Upper lobe of left lung (tissue), 6 donors: ENCODE measurements at places on chromosomes 2 and 18. TPM values are rescaled to one million over a fixed set of nuclear protein-coding genes. Genes with fewer than 3 reads are reported as not detected.

DNA sequence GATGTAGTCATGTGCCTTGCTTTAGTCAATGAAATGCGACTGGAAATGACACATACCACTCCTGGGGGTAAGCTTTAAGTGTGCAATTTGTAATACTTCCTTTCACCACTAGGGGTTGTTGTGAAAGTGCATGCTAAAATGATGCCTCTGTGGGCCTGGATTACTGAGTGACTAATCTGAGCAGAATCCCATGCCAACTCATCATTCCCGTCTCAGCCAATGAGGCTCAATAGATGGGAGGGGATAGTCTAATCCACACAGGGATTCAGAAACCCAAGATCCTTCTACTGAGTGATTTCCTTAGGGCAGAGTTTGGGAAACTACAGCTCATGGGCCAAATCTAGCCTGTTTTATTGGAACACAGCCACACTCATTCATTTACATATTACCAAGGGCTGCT, 54.0 kb downstream of the HRH4 start:
- no peak overlapping the region for H3K4me3 ChIP-seq
- no peaks in the 10 kb centered on the region for H3K36me3 ChIP-seq
- no peak overlapping the region for H3K27ac ChIP-seq
- H3K27me3 ChIP-seq: no peaks in the 10 kb centered on the region

- H3K4me3 ChIP-seq: no peak overlapping the region
- no peaks in the 10 kb centered on the region for H3K4me1 ChIP-seq
- no peaks in the 10 kb centered on the region for H3K36me3 ChIP-seq
- no peak for DNase-seq
- H3K27me3 ChIP-seq: no peaks in the 10 kb centered on the region
Measured at GRCh38 chr2:22282916-22283315, 1102.1 kb upstream of the KLHL29 start.

DNA sequence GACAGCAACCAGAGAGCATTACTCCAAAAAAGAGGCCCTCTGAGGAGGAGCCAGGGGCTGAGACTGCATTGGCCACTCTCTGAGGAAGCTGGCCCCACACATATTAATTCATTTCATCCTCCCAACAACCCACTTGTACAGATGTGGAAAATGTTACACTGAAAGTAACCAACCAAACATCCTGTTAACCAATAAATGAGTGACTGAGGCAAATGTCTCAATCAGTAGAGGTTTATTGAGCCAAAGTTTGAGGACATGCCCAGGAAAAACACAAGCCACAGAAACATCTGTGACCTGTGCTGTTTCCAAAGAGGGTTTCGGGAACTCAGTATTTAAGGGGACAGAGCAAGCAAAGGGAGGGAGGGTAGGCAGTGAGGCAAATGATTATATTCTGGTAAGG, 53.0 kb downstream of the SKA1 start:
- H3K4me1 ChIP-seq: no peaks in the 10 kb centered on the region
- no peak overlapping the region for H3K4me3 ChIP-seq
- no peaks in the 10 kb centered on the region for H3K36me3 ChIP-seq
- H3K27me3 ChIP-seq: no peaks in the 10 kb centered on the region

- no peaks in the 10 kb centered on the region for H3K27me3 ChIP-seq
- DNase-seq: no peak
- no peak overlapping the region for H3K27ac ChIP-seq
- H3K4me3 ChIP-seq: no peak overlapping the region
Measured at GRCh38 chr2:207481924-207482323, 47.8 kb upstream of the CREB1 start.

GRCh38 chr18:79047556-79048244, 21.5 kb upstream of the ATP9B start:
- H3K4me3 ChIP-seq: no peak overlapping the region
- no peaks in the 10 kb centered on the region for H3K4me1 ChIP-seq
- H3K27me3 ChIP-seq: no peaks in the 10 kb centered on the region
- H3K27ac ChIP-seq: no peak overlapping the region
- DNase-seq: no peak

GRCh38 chr2:173388795-173389194, 34.1 kb downstream of the CDCA7 start:
- no peaks in the 10 kb centered on the region for H3K36me3 ChIP-seq
- no peak overlapping the region for H3K27ac ChIP-seq
- DNase-seq: no peak
- H3K4me3 ChIP-seq: no peak overlapping the region

GRCh38 chr18:63395503-63395902, 26.8 kb downstream of the VPS4B start:
- H3K4me3 ChIP-seq: no peak overlapping the region
- DNase-seq: no peak
- H3K27me3 ChIP-seq: no peaks in the 10 kb centered on the region

DNA sequence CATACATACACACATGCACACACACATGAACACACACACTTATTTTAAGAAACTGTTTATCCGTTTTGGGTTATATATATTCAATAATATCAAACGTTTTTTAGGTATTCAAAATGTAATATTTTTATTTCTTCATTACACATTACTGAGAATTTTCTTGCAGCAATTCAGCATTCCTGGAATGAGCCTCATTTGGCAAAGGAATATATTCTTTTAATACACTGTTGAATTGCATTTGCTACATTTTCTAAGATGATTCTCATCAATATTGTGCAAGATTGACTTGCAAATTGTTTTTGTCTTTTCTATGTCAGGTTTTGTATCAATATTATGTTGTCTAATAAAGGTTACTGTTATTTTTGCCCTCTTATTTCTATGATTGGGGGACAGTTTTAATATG, 276.1 kb upstream of the CYP26B1 start:
- no peaks in the 10 kb centered on the region for H3K36me3 ChIP-seq
- H3K27me3 ChIP-seq: no peaks in the 10 kb centered on the region
- H3K4me3 ChIP-seq: no peak overlapping the region

DNA sequence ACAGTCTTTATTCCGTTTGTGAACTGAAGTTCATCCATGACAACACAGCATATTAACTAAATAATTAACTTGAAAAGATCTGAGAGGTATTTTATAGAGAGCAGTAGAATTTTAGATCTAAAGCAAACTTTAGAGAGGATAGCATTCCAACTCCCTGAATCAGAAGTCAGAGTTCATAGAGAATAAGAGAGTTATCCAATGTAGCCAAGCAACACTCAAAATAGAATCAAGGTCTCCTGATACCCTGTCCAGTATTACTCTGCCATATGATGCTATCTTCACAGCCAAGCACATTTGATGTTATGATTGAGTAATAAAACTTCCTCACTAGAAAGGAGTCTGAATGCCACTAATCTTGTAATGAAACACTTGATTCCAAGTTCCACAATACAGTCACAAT, 55.5 kb downstream of the RIT2 start:
- H3K4me1 ChIP-seq: no peaks in the 10 kb centered on the region
- no peak overlapping the region for H3K27ac ChIP-seq
- H3K36me3 ChIP-seq: no peaks in the 10 kb centered on the region

- no peaks in the 10 kb centered on the region for H3K4me1 ChIP-seq
- DNase-seq: no peak
- H3K36me3 ChIP-seq: no peaks in the 10 kb centered on the region
- H3K4me3 ChIP-seq: no peak overlapping the region
- no peaks in the 10 kb centered on the region for H3K27me3 ChIP-seq
- no peak overlapping the region for H3K27ac ChIP-seq
Measured at GRCh38 chr18:41617647-41618046, 337.4 kb upstream of the PIK3C3 start.

- peaks cover 2% of the 10 kb centered on the region for H3K4me1 ChIP-seq
- H3K27me3 ChIP-seq: no peaks in the 10 kb centered on the region
- no peak for DNase-seq
- no peaks in the 10 kb centered on the region for H3K36me3 ChIP-seq
- H3K4me3 ChIP-seq: no peak overlapping the region
Measured at GRCh38 chr2:113234721-113235346, 43.9 kb downstream of the PAX8 start.

GRCh38 chr18:37448946-37449345, 116.7 kb downstream of the CELF4 start:
- peaks cover 15% of the 10 kb centered on the region for H3K4me1 ChIP-seq
- H3K27me3 ChIP-seq: no peaks in the 10 kb centered on the region
- DNase-seq: no peak
- H3K4me3 ChIP-seq: no peak overlapping the region
- no peak overlapping the region for H3K27ac ChIP-seq
- H3K36me3 ChIP-seq: no peaks in the 10 kb centered on the region

- no peaks in the 10 kb centered on the region for H3K27me3 ChIP-seq
- no peak overlapping the region for H3K27ac ChIP-seq
- H3K4me1 ChIP-seq: no peaks in the 10 kb centered on the region
- no peak overlapping the region for H3K4me3 ChIP-seq
Measured at GRCh38 chr18:32958746-32959145, 185.9 kb upstream of the KLHL14 start.

DNA sequence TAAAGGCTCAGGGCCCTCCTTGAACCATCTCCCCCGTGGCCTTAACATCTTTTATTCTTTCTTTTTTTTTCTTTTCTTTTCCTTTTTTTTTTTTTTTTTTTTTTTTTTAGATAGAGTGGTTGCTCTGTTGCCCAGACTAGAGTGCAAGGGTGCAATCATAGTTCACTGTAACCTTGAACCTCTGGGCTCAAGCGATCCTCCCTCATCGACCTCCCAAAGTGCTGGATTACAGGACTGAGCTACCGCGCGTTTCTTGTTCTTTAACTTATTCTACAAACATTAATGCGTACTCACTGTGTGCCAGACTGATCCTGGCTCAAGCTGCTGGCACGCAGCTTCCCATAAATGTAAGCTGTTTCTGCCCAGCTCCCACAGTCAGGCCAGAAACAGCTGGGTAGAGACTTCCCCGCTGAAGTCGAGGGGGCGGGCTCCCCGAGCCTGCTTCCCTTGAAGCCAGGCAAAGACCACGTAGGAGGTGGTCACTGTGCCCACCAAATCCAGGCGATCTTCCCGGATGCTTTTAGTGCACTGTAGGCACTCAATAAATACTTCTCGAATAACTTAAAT, 29.2 kb upstream of the ATP6V1B1 start:
- H3K27ac ChIP-seq: no peak overlapping the region
- peaks cover under 1% of the 10 kb centered on the region for H3K27me3 ChIP-seq
- H3K36me3 ChIP-seq: no peaks in the 10 kb centered on the region
- no peak for DNase-seq
- H3K4me1 ChIP-seq: peaks cover 11% of the 10 kb centered on the region
- no peak overlapping the region for H3K4me3 ChIP-seq

- DNase-seq: no peak
- no peak overlapping the region for H3K4me3 ChIP-seq
- H3K27ac ChIP-seq: no peak overlapping the region
- peaks cover 38% of the 10 kb centered on the region for H3K4me1 ChIP-seq
- no peaks in the 10 kb centered on the region for H3K27me3 ChIP-seq
Measured at GRCh38 chr2:201444746-201445465, 6.4 kb downstream of the TRAK2 start.

DNA sequence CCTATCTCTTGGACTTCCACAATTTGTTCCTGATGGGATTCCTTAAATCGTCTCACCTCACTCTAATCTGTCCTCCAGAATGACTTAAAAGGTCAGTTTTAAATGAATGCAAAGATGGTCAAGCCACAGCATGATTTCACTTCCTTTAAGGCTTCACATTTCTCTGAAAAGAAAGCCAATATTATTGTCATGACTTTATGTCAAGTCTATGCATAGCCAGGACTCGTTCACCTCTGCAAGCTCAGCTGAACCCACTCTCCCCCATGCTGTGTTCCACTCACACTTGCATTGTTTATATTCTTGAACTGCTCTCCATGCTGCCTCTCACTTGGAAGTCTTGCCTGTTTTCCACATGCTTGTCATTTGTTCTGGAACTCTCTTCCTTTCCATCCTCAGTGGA, 298.4 kb upstream of the MMADHC start:
- no peak overlapping the region for H3K4me3 ChIP-seq
- no peak overlapping the region for H3K27ac ChIP-seq
- no peaks in the 10 kb centered on the region for H3K36me3 ChIP-seq
- no peak for DNase-seq
- H3K27me3 ChIP-seq: no peaks in the 10 kb centered on the region

GRCh38 chr2:173075781-173076580, at the start of gene MAP3K20:
Gene MAP3K20, plus strand, starts transcription at chr2:173075846. Its CDS starts 15,186 bp downstream, at chr2:173091032.
- peak within 1 kb of the TSS; percentile 53 for H3K4me3 ChIP-seq
- H3K36me3 ChIP-seq: no peaks in the 10 kb centered on the region
- peaks cover 15% of the 10 kb centered on the region for H3K4me1 ChIP-seq
- peak within 1 kb of the TSS; percentile 88 for H3K27ac ChIP-seq

DNA sequence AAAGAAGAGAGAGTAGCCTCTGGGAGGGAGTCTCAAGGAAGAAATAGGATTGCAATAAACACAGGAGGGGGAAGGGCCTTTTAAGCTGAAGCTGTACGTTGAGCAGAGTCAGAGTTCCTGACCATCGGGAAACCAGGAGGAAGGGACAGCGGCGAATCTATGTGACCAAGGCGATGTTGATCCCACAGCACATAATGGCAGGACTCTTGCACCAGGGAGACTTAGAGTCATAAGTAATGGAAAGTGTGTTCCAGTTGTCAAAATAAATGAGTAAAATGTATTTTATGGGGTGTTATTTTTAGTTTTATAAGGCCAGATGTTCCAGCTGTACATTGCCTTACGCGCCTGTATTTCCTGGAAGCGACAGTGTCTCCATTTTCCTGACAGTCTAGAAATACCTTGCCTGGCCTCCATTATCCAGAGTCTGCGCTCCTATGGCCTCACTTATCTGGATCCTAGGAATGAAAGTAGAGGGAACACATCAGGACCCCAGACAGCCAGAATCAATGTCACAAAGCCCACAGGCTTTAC, 152.8 kb upstream of the COPS8 start:
- no peak for DNase-seq
- H3K4me3 ChIP-seq: no peak overlapping the region
- no peaks in the 10 kb centered on the region for H3K27me3 ChIP-seq
- no peaks in the 10 kb centered on the region for H3K4me1 ChIP-seq

GRCh38 chr2:66696374-66696773, 261.4 kb downstream of the MEIS1 start:
- peak overlapping the region; percentile 43 for H3K27ac ChIP-seq
- no peaks in the 10 kb centered on the region for H3K4me1 ChIP-seq
- no peak for DNase-seq

GRCh38 chr2:216698895-216699294, 3.5 kb upstream of the IGFBP5 start:
- DNase-seq: no peak
- H3K36me3 ChIP-seq: no peaks in the 10 kb centered on the region
- H3K4me3 ChIP-seq: no peak overlapping the region
- H3K27me3 ChIP-seq: peaks cover 15% of the 10 kb centered on the region
- peaks cover 21% of the 10 kb centered on the region for H3K4me1 ChIP-seq
- H3K27ac ChIP-seq: no peak overlapping the region

- no peak for DNase-seq
- H3K36me3 ChIP-seq: no peaks in the 10 kb centered on the region
- H3K4me3 ChIP-seq: no peak overlapping the region
- H3K4me1 ChIP-seq: no peaks in the 10 kb centered on the region
- no peak overlapping the region for H3K27ac ChIP-seq
Measured at GRCh38 chr2:85194780-85195480, 61.7 kb downstream of the TCF7L1 start.

The TUBB8B gene
- not detected for total RNA-seq

The NAT8 gene
- not detected for total RNA-seq

The PSD4 gene
- total RNA-seq: 101 TPM

The CYBRD1 gene
- total RNA-seq: 230 TPM

The TFCP2L1 gene
- total RNA-seq: 37.7 TPM

The STPG4 gene
- total RNA-seq: not detected

The TNS1 gene
- 537 TPM for total RNA-seq

The MBD1 gene
- total RNA-seq: 76.4 TPM

The RIT2 gene
- not detected for total RNA-seq

The ERFE gene
- not detected for total RNA-seq

The NTSR2 gene
- not detected for total RNA-seq

The CROCC2 gene
- 17.8 TPM for total RNA-seq

The KCNG3 gene
- total RNA-seq: 2.4 TPM
